ENCODE measurements at places on chromosomes 13 and 19.

GRCh38 chr19:10631874-10632273 lies 6.5 kb downstream of the SLC44A2 start:
- no peak for DNase-seq

DNA sequence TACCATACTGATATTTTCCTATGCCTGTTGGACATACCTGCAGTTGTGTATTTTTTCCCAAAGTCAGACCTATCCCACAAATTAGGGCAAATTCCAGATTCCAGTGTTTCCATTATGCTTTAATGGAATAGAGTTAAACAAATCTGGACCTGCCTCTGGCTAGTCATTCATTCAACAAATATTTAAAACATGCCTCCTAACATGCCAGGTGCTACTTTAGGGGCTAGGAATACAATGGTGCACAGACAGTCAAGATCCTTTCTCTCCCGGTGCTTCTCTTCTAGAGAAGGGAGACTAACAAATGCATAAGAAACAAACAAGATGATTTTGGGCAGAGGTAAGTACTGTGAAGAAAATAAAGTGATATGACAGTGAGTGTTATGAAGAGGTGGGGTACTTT lies 7.5 kb upstream of the WDFY2 start:
- no peak for DNase-seq

- DNase-seq, result no peak
Observed at GRCh38 chr13:45882626-45883025, 31.1 kb upstream of the SIAH3 start.

DNA sequence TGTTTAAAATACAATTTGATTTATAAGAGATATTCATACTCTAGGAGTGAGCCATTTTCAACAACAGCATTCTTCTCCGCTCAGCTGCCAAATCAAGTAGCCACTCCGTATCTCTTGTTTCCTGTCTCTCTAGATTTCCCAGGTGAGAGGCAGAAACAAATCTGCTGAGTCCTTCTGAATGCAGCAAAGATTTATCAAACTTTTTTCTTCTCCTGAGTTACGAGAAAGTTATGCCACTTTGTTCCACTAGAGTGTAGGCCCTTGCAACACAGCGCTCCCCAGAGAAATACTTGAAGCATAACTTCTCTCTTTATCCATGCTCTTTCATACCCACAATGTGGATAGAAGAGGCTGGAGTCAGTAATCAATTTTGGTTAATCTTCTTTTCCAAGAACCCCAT lies 1960.8 kb downstream of the OLFM4 start:
- DNase-seq, result no peak

DNA sequence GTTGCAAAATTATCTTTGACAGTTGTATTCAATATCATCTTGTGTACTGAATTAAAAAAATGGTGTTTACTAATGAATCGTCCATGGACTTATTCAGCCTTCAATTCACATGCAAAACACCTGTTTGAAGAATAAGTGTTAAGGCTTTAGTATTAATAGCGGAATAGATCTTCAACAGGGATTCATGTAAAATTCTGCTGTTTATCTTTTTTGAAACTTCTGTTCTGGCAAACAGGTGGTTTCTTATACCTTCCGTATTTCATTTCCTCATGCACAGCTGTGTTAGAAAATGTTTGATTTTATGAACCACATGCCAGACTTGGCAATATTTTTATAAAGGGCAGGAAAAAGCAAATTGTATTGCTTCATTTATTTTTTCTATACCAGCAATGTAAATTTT lies 255.7 kb downstream of the DACH1 start:
- no peak for DNase-seq

DNA sequence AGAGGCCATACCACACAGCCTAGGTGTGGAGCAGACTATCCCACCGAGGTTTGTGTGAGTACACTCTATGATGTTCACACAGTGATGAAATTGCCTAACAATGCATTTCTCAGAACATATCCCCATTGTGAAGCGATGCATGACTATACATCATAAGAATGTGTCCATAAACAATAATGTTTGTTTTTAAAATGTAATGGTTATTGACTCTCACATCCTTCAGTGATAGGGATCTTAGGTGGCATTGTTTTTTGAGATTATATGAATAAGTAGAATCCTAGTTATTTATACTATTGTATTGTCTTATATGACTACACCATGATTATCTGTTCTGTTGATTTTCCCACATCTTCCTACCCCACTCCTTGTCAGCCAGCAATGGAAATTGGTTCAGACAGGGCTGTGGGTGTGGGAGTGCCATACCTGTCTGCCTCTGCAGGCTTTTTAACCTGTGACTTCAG lies 13.6 kb downstream of the CCNA1 start:
- DNase-seq, result no peak

GRCh38 chr13:90197722-90198121 lies 1149.8 kb upstream of the MIR17HG start:
- DNase-seq, result no peak

GRCh38 chr13:23558675-23559536 lies 11.3 kb upstream of the TNFRSF19 start:
- DNase-seq, result peak; percentile 26

DNA sequence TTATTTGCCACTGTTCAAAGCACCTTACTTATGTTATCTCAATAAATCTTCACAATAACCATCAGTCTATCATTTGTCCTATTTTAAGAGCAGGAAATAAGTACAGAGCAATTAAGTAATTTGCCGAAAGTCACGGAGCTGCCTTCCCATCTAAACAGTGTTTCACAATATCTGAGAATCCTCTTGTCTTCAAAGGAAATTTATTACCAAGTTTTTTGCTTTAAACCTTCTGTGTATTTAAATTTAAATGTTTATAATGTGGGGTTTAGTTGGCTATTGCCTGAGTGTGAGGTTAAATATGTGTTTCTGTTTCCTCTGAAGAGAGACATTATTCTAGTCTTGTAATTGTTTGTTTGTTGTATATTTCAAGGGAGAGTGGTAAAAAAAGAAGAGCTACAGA lies 633.1 kb downstream of the EFNB2 start:
- no peak for DNase-seq

GRCh38 chr13:103895835-103896531 lies 829.8 kb upstream of the SLC10A2 start:
- no peak for DNase-seq

- no peak for DNase-seq
Observed at GRCh38 chr19:12092065-12092867, 27.7 kb downstream of the ZNF844 start.

- no peak for DNase-seq
Observed at GRCh38 chr13:71118779-71119364, 748.1 kb downstream of the DACH1 start.

GRCh38 chr13:90403330-90404082 lies 944.0 kb upstream of the MIR17HG start:
- no peak for DNase-seq

- DNase-seq, result no peak
Observed at GRCh38 chr13:100290165-100290801, 201.4 kb downstream of the PCCA start.

GRCh38 chr19:29263305-29264135 lies 50.6 kb upstream of the UQCRFS1 start:
- no peak for DNase-seq

GRCh38 chr13:93767917-93768409 lies 541.4 kb downstream of the GPC6 start:
- DNase-seq, result no peak

DNA sequence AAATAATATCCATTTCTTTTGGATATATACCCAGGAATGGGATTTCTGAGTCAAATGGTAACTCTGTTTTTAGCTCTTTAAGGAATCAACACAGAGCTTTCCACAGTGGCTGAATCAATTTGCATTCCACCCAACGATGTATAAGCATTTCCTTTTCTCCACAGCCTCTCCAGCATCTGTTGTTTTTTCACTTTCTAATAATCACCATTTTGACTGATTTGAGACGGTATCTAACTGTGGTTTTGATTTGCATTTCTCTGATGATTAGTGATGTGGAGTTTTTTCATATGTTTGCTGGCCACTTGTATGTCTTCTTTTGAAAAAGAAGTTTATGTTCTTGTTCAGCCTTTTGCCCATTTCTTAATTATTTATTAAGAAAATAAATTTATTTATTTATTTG lies 352.2 kb upstream of the OBI1 start:
- no peak for DNase-seq

DNA sequence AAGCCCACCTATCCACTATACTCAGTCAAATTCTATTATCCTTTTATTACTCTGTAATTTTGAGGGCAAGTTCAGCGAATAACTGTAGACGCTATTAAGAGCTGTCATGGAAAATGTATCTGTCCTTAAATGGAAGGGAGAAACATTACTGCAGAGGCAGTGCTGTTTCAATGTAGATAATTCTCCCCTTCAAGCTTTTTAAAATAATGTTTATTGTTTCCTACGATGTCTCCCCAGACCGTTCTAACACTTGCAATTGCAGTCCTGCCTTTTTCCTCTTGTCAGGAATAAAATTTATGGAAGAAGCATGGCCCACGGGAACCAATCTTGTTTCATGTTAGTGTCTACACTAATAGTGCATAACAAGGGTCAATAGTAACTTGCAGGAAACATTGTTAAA lies 159.5 kb downstream of the GPC6 start:
- no peak for DNase-seq

- no peak for DNase-seq
Observed at GRCh38 chr19:1153891-1154730, 20.0 kb downstream of the SBNO2 start.

- DNase-seq, result no peak
Observed at GRCh38 chr13:67122251-67122650, 107.9 kb downstream of the PCDH9 start.

DNA sequence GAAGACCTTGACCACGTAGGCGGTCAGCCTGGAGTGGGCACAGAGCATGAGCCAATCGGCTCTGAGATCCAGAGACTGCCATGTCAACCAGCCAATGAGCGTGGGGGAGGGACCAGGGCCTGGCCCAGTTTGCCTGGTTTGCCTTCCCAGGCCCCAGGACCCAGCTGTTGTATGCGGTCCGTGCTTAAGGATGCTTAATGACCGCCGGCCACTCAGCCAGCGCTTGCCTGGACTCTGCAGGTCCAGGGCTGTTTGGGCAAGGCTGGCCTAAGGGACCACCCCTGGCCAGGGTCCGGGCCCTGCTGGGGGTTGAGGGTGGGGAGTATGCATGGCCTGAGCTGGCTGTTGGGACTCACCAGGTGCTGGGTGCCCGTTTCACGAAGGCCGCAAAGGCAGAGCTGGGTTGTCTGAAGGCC lies 23.1 kb upstream of the TNFSF14 start:
- DNase-seq, result no peak

GRCh38 chr13:96041326-96042110 lies 11.7 kb downstream of the UGGT2 start:
- no peak for DNase-seq

DNA sequence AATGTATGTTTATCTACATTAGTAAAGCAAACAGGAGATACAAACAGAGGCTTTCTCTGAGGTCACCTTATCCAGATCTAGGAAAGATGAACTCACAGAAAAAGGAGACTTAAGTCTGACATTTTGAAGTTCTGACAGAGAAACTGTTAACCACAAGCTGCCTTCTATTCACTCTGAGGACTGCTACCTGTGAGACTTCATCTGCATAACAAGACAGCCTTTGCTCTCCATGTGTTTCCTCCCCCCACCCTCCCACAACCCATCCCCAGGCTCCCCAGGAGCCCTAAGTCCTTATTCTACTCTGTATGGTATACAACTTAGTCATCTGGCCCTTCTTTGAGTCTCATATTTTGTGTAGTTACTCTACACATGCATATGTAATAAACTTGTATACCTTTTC lies 699.0 kb downstream of the FGF9 start:
- no peak for DNase-seq

DNA sequence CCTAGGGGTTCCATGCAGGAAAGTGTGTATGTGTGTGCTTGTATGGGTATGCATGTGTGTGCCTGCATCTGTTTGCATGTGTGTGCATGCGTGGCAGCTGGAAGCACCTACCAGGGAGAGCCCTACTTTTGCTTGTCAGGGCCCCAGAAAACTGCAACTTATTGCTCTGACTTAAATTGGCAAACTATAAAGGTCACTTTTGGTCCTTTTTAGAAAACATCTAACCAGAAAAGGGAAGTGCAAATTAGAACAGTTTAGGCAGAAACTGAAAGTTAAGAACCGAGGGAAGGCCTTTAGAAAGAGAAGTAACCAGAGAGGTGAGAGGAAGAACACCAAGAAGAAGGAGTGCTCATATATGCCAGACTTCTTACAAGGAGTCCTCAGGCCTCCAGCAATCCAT lies 32.5 kb downstream of the DLEU7 start:
- DNase-seq, result no peak

Data from SW 1271 (cell line).